ENCODE measurements at places on chromosomes 13 and 19.

- DNase-seq, result no peak
Observed at GRCh38 chr13:74895042-74895796, 586.8 kb downstream of the TBC1D4 start.

GRCh38 chr13:34002141-34002540 is 184.2 kb downstream of the RFC3 start:
- DNase-seq, result no peak

DNA sequence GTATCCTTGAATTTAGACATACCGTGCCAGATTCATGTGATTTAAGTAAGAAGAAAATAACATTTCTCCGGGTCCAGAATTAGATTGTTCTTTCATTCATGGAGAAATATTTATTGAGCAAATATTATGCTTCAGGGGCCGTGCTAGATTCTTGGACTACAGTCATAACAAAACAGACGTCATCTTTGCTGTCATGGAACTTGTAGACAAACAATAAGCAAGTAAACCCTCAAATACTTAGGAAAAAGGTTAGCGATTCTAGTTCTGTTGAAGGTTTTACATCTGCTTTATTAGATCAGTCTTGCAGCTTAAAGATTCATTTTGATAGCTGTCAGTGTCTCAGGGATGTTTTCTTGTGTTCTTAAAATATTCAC is 16.9 kb downstream of the ZNF507 start:
- no peak for DNase-seq

- no peak for DNase-seq
Observed at GRCh38 chr13:76024151-76024550, 388.0 kb downstream of the LMO7 start.

GRCh38 chr19:33486407-33486806 is 35.2 kb downstream of the PEPD start:
- DNase-seq, result no peak

DNA sequence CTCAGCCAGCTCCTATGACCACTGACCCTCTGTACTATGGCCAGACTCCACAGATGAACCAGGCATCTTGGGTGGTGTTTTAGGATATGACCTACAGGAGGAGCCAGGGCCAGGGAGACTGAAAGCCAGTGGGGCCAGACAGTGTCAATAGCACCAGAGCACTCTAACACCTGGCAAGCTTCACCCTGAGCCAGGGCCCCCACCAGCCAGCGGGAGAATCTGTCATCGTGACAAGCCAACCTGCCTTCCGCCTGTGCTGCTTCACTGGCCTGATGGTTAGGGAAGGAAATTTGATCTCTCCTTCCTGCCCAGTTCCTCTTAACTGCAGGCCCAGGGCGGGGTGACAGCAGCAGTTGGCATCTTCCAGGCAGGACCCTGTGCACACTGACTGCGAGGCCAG is 222.4 kb downstream of the UQCRFS1 start:
- no peak for DNase-seq

DNA sequence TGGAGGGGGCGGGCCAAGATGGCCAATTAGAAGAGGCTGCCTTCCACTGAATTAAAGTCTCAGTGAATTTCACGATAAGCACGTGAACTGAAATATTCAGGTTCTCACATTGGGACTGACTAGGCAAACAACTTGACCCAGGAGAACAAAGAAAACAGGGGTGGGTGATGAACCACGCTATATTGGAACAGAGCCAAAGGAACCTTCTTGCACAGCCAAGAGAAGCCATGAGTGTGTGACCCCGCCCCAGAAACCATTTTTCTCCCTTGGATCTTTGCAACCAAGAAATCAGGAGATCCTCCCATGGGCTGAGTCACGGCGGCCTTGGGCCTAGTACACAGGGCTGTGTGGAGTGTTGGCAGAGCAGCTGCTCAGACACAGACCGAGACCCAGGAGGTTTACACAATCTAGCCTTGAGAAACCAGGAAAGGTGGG is 36.8 kb downstream of the ERICH4 start:
- DNase-seq, result no peak

GRCh38 chr13:62643799-62644524 is 1228.3 kb upstream of the PCDH20 start:
- peak; percentile 8 for DNase-seq

DNA sequence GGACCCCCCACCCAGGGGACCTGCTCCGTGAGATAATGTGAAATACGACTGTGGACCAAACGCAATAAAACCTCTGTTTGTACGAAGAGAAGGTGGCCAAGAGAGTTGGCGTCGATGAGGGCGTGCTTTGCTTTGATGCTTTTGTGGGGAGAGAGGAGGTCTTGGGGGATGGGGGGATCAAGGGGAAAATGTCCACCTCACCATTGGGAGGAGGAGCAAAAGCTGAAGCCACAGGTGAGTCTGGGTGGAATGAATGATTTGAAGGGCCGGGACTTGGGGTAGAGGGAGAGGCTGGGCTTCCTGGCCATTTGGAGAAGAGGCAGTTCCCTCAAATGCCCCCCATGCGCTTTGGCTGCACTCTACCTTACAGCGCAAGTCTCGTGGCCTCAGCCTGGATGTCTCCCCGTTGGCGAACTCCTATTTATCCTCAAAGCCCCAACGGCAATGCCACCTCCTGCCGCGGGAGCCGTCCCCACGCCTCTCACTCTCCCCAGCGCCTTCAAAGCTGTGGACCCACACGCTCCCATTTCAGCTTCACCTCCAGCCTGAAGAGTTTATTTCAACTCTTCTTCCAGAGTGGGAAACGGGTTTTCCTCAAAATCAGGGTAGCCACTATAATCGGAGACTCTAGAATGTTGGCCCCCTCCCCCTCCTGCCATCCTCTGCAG is 795 bp upstream of the ABCA7 start:
- no peak for DNase-seq

GRCh38 chr13:31167490-31167889 is 5.8 kb upstream of the HSPH1 start:
- no peak for DNase-seq

GRCh38 chr19:49157445-49158224 is at the start of gene TRPM4:
TSS of gene TRPM4 (plus strand) at chr19:49157792. CDS start at chr19:49157867, 75 bp downstream.
- peak; percentile 93 for DNase-seq

DNA sequence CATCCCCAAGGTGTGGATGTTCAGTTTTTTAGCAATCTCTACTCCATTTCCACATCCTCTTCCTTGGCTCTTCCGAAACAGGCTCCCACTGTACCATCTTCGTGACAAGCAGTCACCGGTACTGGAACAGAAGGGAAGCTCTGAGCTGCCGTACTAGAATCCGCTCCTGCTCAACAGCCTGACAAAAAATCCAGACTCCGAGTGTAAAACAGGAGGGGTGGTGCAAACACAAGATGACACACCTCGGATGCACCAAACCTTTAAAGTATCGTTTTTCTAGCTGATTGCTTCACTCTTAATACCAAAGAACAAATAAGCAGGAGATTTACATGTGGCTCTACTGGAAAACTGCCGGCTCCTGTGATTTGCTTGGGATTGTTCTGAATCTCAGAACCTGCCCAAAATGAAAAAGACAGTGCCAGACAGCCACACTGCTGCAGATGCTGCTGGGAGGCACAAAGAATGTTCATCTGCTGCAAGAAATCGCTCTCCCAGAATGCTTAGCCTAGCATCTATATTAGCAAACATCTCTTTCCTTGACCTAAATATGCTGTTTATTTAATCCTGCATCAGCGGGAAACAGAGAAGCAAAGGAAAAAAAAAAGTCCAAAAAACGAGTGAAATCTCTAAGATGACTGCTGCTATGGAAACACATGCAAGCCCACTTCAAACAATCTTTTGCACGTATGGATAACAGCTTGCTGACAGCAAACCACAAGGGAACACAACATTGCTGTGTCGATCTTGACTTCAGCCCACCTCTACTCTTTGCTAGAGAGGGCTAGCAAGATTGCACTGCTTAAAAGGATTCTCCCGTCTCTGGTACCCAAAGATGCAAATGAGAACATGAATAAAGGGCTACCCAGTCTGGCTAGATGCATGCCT is 38.0 kb upstream of the DOCK9 start:
- no peak for DNase-seq

DNA sequence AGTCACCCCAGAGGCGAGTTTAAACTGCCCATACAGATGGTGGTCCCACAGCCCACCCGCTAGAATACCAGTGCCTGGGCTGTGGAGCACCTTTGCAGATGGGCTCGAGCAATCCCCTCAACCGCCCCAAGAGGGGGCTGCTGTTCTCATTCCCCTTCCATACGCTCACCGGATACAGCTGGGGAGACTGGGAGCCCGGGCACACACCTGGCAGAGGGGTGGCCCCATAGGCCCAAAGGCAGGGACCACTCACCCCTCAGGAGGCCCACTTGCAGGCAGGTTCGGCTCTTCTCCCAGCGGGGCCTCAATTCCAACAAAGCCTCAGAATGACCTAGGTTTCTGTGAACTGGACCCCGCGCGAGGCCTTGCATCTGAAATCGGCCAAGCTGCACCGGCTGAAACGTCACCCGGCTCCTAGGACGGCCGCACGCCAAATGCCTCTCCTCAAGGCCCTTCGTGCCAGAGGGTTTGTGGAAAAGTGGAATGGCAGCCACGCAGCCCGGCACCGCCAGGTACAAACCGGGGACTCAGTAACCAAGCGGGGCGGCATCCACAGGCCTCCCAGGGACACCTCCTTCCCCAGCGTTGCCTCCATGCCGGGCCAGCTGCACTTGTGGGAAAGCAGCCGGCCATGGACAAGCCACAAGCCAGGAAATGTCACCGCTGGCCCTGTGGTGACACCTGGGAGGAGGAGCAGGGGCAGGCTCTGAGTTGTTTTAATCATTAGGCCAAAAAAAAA is 18.7 kb downstream of the MLLT1 start:
- peak; percentile 51 for DNase-seq

DNA sequence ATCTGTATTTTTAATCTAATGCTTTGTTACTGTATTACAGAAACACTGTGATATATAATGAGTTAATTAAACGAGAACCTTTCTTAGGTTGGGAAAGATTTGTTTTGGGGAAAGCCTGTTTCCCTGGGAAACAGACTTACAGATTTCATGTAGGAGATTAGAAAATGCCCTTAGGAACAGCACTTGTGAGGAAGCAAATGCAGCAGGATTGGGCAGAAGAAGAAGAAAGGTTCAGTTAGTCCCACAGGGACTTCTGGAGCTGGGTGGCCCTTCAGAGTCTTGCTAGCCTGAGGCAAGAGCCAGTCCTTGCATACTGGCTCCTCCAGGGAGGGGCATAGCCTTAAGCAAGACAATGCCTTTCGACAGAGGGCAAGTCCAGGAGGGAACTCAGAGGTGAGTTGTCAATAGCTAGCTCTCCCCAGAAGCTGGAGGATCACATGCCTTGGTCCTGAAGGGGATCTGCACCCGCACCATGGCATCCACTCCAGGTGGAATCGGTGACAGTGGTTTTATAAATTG is 36.8 kb downstream of the N4BP2L1 start:
- DNase-seq, result peak; percentile 10

DNA sequence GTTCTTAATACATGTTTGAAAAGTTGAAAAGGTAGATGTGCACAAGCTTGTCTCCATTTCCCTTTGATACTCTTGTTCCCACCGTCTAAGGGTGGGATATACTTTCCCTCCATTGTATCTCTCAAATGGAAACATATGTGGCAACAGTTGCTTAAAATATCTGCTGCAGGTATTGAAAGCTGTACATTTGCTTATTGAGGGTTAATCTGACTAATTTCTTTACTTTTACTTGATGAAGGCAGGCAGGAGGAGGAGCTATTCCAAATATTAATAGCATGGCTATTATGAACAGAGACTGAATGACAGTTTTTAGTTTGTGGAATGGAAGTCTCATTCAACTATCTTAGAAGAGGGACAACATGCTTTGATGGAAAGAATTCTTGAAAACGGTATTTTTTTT is 103.8 kb downstream of the SLC10A2 start:
- DNase-seq, result no peak

GRCh38 chr19:1634242-1634937 is 18.0 kb downstream of the TCF3 start:
- no peak for DNase-seq

- DNase-seq, result peak; percentile 15
Observed at GRCh38 chr19:34732612-34733211, 1.3 kb upstream of the ZNF181 start.

- no peak for DNase-seq
Observed at GRCh38 chr13:112244495-112245177, 131.5 kb upstream of the SPACA7 start.

DNA sequence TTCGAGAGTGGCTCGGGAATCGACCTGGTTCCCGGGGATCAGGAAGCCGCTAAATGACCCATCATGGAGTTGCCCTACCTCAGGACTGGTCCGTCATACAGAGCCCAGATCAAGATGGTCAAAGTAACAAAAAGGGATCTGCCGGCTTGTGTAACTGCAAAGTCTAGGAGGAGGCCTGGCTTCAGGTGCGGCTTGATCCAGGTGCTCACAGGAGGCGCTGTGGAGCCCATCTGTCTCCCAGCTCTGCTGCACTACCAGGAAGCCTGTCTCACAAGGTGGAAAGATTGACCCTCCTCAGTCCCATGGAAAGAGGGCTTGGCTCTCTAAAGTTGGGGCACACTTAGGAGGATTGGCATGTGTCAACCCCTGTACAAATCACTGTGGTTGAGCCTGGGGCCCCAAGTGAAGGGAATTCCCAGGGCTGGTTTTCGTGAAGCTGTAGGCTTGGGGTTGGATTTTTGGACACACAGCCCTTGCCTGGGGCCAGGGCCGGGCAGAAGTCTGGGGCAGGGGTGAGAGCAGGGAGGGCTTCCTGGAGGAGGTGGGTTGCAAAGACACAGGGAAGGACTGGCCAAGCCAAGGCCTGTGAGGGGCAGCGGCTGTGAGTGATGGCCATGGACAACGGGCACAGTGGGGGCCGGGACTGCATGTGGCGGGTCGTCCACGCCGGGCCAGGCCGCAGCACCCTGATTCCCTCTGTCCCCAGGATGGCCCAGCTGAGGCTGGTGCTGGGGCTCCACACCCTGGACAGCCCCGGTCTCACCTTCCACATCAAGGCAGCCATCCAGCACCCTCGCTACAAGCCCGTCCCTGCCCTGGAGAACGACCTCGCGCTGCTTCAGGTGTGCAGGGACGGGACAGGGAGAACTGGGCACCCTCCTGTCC is 4.2 kb downstream of the GZMM start:
- no peak for DNase-seq

GRCh38 chr19:23525276-23525852 is 130.1 kb upstream of the ZNF91 start:
- no peak for DNase-seq

GRCh38 chr13:106337096-106337850 is 198.2 kb downstream of the EFNB2 start:
- no peak for DNase-seq

- DNase-seq, result no peak
Observed at GRCh38 chr13:71871844-71872243, 4.8 kb upstream of the DACH1 start.

DNA sequence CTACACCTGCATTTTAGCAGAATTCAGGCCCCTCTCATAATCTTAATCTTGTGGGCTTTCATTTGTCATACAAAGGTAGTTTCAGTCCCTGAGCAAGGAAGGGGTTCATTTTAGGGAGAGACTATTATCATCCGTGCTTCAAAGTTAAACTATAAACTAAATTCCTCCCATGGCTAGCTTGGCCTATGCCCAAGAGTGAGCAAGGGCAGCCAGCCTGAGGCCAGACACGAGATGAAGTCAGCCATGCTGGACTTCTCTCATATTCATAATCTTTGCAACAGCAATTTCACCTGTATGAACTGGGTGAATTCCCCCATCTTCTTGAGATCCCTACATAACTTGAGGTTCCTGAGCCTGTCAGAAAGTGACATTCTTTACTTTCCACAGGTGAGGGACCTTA is 13.0 kb downstream of the ERICH4 start:
- DNase-seq, result no peak

Data from eye (tissue), 1 donor.